ENCODE measurements at places on chromosomes 13 and 19. TPM values are rescaled to one million over a fixed set of nuclear protein-coding genes. Genes with fewer than 3 reads are reported as not detected.

DIRAS1 gene
- 0.34 TPM for total RNA-seq

PLK5 gene
- not detected for total RNA-seq

PCDH9 gene
- 4.6 TPM for total RNA-seq

KLC3 gene
- 0.15 TPM for total RNA-seq

ATP4B gene
- total RNA-seq: not detected

GPR183 gene
- total RNA-seq: not detected

ZNF431 gene
- 3.3 TPM for total RNA-seq

RYR1 gene
- total RNA-seq: not detected

HOMER3 gene
- 67.1 TPM for total RNA-seq

ADAMTSL5 gene
- 2.0 TPM for total RNA-seq

HSD17B14 gene
- 2.7 TPM for total RNA-seq

VAV1 gene
- not detected for total RNA-seq

PSG3 gene
- total RNA-seq: not detected

GPATCH1 gene
- total RNA-seq: 3.7 TPM

TEX101 gene
- total RNA-seq: not detected

All from bronchus fibroblast of lung (primary cell).